ENCODE measurements at places on chromosomes 3 and 15.

GRCh38 chr3:189580190-189580589 lies 51.0 kb upstream of the TP63 start:
- no peak for DNase-seq

GRCh38 chr3:38397320-38397719 lies 50.7 kb downstream of the XYLB start:
- no peak for DNase-seq

- DNase-seq: no peak
These were observed 50.8 kb downstream of the GPR176 start for GRCh38 chr15:39869254-39869653.

DNA sequence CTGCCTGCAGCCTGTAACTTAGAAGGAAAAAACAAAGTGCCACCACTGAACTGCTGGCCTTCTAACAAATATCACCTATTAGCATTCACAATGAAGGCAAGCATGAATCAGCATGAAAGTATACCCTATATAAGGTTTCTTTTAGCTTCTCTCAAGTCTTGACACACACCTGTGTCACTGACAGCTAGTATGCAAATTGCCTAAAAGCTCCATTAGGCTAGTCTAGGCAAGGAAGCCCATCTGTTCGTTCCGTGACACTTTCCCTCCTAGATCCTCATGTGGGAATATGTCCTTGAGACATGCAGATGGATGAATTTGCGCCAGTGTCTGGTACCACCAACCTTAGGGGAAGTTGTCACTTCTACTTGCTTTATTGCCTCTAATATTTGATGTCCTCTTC lies 129.3 kb downstream of the RBMS3 start:
- no peak for DNase-seq

DNA sequence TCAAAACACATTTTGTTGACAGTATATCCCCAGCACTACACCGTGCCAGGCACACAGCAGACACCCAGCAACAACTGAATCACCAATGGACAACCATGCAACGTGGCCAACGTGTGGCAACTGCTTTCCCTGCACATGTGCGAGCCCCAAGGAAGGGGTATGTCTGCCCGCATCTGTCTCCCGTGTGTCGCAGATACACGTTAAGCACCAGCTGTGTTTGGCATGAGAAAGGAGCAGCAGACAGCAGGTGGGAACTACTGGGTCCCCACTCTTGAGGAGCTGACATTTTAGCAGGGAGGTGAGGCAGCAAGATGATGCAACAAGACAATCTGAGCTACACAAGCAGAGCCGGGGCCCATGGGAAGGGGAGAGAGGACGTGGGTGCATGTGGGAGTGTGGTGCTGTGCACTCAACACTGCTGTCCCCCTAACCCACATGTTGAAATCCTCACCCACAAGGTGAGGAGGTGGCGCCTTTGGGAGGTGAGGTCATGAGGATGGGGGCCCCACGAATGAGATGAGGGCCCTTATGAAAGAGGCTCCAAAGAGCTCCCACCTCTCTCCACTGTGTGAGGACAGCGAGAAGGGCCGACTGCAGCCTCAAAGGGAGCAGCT lies 56.2 kb downstream of the ROPN1B start:
- no peak for DNase-seq

DNA sequence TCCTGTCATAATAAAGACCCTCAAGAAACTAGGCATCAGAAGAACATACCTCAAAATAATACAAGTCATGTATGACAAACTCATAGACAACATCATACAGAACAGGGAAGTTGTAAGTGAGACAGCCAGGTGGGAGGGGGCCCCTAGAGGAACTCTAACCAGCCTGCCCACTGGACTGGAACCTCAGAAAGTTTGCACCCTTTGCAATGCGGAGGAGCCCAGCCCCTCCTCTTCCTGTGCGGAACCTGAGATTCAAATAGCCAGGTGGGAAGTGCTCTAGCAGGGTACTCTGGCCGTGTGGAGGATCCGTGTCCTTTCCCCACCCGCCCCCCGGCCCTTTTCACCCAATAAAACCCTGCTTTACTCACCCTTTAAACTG lies 387.0 kb upstream of the CBLB start:
- DNase-seq: no peak
